ENCODE measurements at places on chromosomes 6 and 20. TPM values are rescaled to one million over a fixed set of nuclear protein-coding genes. Genes with fewer than 3 reads are reported as not detected.

DNA sequence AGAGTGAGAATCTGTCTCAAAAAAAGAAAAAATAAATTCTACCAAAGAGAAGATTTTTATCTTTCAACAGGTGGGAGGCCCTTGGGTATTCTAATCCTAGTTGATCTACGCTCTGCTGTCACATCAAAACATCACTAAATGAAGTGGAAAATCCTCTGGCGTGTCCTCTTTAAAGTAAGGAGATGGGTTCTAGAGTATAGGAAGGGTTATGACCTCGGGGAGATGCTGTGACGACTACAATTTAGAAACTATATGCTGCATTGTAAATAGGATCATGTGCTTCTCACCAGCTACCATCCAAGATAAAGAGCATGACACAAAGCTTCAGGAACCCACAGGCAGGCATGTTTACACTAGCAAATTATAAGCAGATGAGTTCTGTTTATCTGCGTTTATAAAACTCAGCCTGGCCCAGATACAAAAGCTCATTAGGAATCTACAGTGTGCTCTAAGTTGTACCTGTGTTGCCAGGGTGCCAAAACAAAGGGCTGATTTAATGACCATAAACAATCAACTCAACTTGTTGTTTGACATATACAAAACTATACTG, 197.1 kb upstream of the PLN start:
- no peaks in the 10 kb centered on the region for H3K27me3 ChIP-seq
- no peaks in the 10 kb centered on the region for H3K4me1 ChIP-seq
- no peak for DNase-seq
- peaks cover 2% of the 10 kb centered on the region for H3K36me3 ChIP-seq
- H3K4me3 ChIP-seq: no peak overlapping the region
- no peak overlapping the region for H3K27ac ChIP-seq

DNA sequence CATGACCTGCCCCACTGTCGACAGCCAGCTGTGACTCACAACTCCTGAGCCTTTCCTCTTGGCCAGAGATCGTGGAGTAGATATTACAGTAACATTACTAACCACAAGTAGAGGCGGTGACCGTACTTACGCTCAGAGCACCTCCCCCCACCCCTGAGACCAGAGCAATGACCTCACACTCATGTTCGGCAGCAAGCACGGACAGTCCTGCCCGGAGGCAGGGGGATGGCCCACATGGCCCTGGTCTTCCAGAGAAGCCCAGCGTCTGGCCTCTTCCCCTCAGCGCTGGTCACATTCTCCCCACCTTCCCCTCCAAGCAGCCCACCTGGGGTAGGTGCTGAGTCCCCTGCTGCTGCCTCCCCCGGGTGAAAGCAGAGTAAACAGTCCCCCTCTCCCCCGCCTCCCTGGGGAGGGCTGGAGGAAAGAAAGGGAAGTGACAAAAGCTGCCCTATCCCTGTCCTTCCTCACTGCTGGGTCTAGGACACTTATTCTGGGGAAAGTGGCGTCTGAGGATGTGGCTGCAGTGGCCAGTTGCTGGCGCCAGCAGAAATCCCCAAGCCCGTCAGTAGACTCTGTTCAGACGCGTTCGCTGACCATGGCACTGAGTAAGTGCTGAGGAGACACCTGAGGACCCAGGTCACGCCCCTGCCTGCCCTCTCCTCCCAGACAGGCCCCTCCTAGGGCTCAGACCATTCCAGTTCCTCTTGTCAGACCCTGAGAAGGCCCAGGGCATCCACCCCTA, 68.5 kb downstream of the MRPL14 start:
- peaks cover 9% of the 10 kb centered on the region for H3K4me1 ChIP-seq
- peak; percentile 64 for DNase-seq
- H3K4me3 ChIP-seq: no peak overlapping the region
- H3K27ac ChIP-seq: no peak overlapping the region
- no peaks in the 10 kb centered on the region for H3K36me3 ChIP-seq

GRCh38 chr6:159299566-159299965, 130.4 kb downstream of the FNDC1 start:
- H3K4me1 ChIP-seq: no peaks in the 10 kb centered on the region
- no peak overlapping the region for H3K27ac ChIP-seq
- DNase-seq: no peak
- no peaks in the 10 kb centered on the region for H3K36me3 ChIP-seq

GRCh38 chr6:40693768-40694167, 106.6 kb upstream of the LRFN2 start:
- no peaks in the 10 kb centered on the region for H3K4me1 ChIP-seq
- peaks cover 5% of the 10 kb centered on the region for H3K27me3 ChIP-seq
- no peak for DNase-seq
- no peak overlapping the region for H3K27ac ChIP-seq
- no peaks in the 10 kb centered on the region for H3K36me3 ChIP-seq

GRCh38 chr6:111549746-111550145, 55.9 kb downstream of the TRAF3IP2 start:
- DNase-seq: no peak
- H3K4me1 ChIP-seq: no peaks in the 10 kb centered on the region
- no peak overlapping the region for H3K4me3 ChIP-seq
- H3K36me3 ChIP-seq: no peaks in the 10 kb centered on the region
- H3K27ac ChIP-seq: no peak overlapping the region

DNA sequence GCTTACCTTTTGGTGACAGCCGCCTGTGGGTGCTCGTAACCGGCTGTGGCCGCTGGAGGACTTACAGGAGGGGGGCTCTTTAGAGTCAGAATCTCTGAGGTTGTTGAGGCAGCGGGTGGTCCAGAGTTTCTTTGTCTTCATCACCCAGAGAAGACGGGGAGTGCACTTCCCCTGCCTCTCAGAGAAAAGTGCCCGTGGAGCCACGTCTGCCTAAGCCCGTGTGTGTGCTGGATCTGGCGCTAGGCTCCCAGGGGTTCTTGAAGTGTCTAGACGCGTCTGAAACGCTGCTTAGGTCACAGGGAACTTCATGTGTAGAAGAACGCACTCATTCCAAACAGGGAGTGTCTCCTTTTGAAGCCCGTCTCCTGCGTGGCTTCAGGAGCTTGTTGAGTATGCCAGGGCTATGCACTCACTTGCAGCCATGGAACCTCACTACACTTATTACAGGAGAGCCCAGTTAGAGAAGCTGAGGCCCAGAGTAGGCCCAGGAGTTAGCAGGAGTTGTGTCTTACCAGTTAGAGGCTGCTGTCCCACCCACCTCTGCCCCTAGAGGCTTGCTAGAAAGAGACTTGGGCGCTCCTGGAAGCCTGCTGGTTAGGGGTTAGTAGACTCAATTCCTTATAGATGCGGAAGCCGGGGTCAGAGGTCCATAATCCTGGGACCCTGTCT, 1.3 kb downstream of the LSM14B start:
- H3K36me3 ChIP-seq: peaks cover 27% of the 10 kb centered on the region
- no peak for DNase-seq
- peaks cover 39% of the 10 kb centered on the region for H3K4me1 ChIP-seq
- peak overlapping the region; percentile 42 for H3K27ac ChIP-seq

DNA sequence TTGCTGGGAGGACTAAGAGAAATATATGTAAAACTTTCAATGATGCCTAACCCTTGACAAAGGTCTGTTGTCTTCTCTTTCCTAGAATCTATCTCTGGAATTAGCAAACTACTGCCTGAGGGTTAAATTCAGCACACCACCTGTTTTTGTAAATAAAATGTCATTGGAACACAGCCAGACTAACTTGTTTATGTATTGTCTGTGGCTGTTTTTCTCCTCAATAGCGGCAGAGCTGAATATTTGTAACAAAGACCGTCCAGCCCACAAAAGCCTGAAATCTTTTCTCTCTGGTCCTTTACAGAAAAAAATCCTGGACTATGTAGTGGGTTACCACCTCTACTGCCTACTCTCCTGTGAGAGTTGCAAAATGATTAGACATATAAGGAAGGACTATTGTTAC, 33.3 kb upstream of the SYNDIG1 start:
- H3K36me3 ChIP-seq: no peaks in the 10 kb centered on the region
- DNase-seq: no peak
- no peak overlapping the region for H3K4me3 ChIP-seq
- H3K27me3 ChIP-seq: no peaks in the 10 kb centered on the region

DNA sequence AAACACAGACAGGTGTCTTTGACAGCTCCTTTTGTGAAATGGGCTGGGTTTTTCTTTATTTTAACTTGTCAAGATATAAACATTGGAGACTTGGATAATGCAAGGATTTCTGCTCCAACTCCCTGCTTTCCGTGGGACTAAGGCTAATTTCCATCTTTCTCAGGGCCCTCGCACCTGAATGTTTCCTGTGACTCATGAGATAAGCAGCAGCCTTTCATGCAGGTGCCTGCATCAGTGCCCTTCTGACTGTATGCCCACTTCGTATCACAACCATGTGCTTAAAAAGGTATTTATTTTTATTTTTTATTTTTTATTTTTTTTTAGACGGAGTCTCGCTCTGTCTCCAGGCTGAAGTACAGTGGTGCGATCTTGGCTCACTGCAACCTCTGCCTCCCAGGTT, 736.1 kb downstream of the DOK5 start:
- no peak for DNase-seq
- H3K27ac ChIP-seq: no peak overlapping the region
- peaks cover 1% of the 10 kb centered on the region for H3K27me3 ChIP-seq

- H3K36me3 ChIP-seq: peaks cover 3% of the 10 kb centered on the region
- peaks cover 17% of the 10 kb centered on the region for H3K4me1 ChIP-seq
- H3K27ac ChIP-seq: peak overlapping the region; percentile 99
- peaks cover 1% of the 10 kb centered on the region for H3K27me3 ChIP-seq
Observed at GRCh38 chr6:26053992-26054780, 33.0 kb upstream of the HFE start.

DNA sequence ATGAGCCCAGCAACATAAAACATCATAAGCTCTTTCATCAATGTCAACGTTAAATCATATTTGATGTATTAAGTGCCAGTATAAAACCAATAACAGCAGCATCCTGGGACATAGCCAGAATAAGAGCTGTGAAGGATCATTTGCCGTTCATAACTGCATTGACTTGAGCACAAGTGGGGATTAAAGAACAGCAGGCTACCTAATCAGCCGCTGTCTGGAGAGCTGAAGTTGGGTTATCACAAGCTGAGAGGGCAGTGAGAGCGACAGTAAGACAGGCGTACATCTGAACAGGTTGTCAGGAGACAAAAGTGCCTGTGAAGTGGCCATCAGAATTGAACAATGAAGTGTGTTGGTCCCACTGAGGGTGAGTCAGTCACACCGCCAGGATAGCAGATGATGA, 269.6 kb downstream of the GRIK2 start:
- no peaks in the 10 kb centered on the region for H3K4me1 ChIP-seq
- H3K4me3 ChIP-seq: no peak overlapping the region
- H3K36me3 ChIP-seq: no peaks in the 10 kb centered on the region
- no peak for DNase-seq
- H3K27ac ChIP-seq: no peak overlapping the region

DNA sequence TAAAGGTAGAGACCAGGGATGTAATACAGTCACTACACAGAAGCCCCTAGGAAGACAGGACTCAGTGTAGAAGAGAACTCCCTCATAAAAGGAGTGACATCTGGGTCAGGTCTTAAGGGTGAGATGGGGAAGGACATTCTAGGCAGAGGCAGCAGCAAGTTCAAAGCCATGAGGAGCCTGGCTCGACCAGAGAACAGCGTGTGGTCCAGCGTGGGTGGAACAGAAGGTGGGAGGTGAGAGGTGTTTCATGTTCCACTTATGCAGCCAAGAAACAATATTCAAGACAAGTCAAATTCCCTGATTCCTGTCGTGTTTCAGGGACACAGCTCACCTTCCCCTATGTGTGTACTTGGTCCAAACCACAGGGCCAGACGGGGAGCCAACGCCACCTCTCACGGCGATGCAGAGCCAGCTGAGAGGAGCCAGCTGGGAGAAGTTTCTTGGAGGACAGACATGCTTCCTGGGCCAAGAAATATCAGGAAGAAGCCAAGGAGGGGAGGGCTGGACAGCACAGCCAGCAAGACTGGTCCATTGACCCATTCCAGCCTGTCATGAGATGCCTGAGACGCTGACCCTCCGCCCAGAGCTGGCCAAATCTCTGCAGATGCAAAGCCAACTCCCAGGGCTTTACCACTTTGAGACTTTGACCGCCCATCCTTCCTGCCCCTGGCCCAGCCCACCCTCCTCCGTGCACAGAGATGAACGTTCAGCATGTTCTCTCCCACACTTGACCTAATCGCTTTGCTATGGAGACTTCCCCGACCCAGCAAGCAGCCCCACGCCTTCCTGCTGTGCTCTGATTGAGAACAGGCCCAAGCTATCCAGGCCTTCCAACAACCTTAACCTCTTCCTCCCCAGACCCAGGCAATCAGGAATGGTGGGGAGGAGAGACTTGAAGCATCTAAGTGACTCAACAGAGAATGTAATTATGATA, 113.8 kb downstream of the PRND start:
- no peak overlapping the region for H3K27ac ChIP-seq
- no peak for DNase-seq
- no peaks in the 10 kb centered on the region for H3K36me3 ChIP-seq
- peaks cover 2% of the 10 kb centered on the region for H3K4me1 ChIP-seq
- no peak overlapping the region for H3K4me3 ChIP-seq

DNA sequence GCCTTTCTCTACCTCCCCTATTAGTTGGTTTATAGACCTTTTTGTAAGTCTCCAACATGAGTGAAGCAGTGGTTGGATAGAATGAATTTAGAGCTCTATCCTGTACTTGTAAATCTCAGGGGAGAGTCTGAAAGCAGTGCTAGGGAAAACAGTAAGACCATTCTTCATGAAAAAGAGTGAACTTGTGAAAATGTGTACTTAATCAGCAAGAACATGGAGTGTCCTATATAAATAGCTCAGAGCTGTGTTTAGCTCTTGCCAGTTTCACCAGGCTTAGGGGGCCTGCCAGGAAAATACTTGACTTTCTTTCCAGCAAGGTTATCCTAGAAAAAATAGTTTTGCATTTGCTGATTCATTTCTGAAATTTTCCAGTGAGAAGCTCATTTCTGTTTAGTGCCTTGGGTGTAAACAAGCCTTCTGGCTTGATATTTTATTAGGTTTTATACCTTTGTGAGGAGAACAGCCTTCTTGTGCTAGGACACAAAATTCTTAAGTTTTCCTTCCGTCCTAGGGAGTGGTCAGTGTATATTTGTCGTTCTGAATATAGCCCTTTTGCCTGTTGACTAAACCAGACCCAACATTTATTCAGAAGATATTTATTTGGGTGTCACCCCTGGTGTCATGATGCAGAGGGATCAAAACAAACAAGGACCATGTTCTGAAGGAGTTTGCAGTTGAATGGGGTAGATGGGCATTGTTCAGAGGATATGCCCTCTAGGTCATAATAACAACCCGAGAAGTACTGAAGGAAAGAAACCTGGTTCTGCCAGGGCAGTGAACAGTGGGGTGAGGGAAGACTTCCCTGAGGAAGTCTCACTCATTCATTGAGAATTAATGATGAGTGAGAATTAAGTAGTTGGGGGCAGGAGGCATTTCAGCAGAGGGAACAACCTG, 7.6 kb downstream of the ARFGEF2 start:
- H3K4me1 ChIP-seq: peaks cover 28% of the 10 kb centered on the region
- peaks cover 9% of the 10 kb centered on the region for H3K36me3 ChIP-seq
- H3K4me3 ChIP-seq: no peak overlapping the region
- no peaks in the 10 kb centered on the region for H3K27me3 ChIP-seq

The TBP gene
- total RNA-seq: 22.1 TPM

The STX11 gene
- total RNA-seq: 19.4 TPM

The SOX18 gene
- total RNA-seq: not detected
